Fibroblast of skin of right quadriceps (primary cell): ENCODE measurements at places on chromosomes 3 and 15.

GRCh38 chr3:35971686-35972085, 332.4 kb downstream of the ARPP21 start:
- no peak for DNase-seq

- DNase-seq, result peak; percentile 55
These were observed 201.3 kb upstream of the TPM1 start for GRCh38 chr15:62841269-62841628.

GRCh38 chr3:107959550-107960154, 131.2 kb downstream of the CD47 start:
- DNase-seq, result peak; percentile 80

DNA sequence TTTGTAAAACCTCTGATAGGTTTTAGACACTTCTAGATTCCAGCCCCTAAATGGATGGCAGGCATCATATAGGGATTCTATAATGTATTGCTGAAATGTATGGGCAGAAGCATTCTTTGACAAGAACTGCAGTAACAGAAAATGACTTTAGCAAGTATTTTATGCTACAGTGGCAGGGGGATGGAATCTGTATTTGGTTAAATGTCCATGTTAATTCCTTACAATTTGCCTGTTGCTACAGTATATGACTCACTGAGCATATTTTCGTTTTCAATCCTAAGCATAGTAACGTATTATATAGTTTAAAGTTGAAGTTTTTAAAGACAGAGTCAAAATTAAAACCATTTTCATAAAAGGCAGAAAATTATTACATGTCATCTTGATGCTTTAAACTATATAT, 150.1 kb downstream of the MEX3B start:
- DNase-seq, result peak; percentile 58

DNA sequence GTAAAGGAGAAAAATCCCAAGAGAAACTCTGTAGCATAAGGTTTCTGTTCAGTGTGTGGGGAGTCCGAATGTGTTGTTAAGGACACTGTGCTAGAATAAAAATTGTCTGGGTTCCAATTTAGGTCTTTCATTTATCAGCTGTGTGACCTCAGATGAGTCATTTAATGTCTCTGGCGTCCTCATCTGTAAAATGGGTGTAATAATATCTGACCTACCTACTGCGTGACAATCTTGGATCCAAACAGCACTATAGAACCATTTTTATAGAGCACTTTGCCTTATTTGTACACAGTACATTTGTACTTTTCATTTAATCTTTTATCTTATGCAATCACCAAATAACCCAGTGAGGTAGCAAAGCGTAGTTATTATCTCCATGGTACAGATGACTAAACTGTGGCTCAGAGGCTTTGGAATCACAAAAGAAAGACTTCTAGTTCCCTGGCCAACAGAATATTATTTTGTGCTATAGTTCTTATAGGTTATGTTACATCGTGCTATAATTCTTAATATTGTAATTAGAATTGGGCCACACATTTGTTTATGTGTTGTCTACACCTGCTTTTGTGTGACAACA, 46.6 kb upstream of the TNIK start:
- no peak for DNase-seq

DNA sequence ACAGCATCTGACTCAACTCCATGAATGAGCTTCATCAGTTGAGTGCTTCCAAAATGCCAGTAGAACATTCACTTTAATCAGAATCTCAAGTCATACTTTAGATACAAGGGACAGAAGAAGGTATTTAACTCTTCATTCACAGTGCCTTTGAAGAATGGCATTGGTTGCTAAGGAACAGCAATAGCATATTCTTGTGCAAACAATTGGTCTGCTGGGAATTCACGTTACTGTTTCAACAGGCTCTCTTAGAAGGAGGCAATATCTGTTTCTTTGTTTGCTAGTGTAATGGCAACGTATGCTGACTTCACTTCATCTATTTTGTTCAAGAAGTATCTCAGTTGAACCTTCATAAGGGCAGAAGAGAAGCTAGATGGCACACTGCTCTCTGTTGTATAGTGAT, 113.9 kb downstream of the TMEM108 start:
- DNase-seq, result no peak

GRCh38 chr15:86541540-86541939, 461.9 kb downstream of the AGBL1 start:
- no peak for DNase-seq

DNA sequence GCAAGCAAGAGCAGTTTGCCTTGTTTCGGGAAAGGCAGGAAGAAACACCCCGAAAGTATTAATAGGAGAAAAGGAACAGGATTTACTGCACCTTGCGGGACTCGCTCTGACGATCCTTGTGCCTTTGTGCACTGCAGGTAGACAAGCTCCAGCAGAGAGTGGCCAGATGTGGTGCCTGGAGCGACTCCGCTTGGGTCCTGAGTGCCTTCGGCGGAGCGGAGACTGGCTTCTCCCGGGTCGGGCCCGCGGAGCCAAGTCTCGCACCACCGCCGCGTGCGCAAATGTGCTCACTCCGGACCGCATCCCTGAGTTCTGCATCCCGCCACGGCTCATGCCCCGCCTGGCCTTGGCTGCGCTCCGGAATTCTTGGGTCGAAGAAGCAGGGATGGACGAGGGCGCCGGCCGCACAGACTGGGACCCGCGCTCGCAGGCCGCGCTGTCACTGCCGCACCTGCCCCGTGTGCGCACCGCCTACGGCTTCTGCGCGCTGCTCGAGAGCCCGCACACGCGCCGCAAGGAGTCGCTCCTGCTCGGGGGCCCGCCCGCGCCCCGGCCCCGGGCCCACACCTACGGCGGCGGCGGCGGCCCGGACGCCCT, 769 bp downstream of the C2CD4A start:
- DNase-seq, result no peak

GRCh38 chr15:63860155-63860554, 26.4 kb upstream of the HERC1 start:
- DNase-seq, result no peak

DNA sequence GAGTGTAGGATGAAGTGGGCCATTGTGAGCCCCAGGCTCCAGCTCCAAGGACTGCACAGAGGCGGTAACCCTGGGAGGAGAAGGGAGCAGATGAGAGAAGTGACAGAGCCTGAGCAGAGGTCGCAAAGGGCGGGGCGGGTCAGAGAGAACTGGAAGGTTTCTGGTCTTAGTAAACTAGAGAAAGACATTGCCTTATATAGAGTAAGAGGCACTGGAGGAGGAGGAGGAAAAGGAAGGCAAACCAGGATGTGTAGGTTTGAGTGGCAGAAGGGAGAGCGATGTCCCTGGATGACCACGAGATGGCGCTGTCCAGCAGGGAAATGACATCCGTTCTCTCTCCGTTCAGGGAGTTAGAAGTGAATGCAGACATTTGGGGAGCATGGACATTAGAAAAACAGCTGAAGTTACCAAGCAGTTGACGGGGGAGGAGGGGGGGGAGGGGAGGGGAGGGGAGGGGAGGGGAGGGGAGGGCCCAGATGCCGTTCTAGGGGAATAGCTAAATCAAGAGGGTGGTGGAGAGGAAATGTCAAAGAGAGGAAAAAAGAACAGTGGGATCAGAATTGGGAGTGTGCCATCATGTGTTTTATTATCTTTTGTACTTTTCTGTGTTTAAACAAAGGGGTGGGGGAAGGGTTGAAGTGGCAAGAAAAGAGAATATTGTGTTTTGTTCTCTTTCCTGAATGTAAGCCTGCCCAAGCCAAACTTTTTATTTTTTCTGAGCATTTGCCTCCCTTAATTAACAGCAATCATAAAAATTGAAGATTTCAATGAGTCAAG, 48.8 kb downstream of the STARD5 start:
- peak; percentile 87 for DNase-seq

DNA sequence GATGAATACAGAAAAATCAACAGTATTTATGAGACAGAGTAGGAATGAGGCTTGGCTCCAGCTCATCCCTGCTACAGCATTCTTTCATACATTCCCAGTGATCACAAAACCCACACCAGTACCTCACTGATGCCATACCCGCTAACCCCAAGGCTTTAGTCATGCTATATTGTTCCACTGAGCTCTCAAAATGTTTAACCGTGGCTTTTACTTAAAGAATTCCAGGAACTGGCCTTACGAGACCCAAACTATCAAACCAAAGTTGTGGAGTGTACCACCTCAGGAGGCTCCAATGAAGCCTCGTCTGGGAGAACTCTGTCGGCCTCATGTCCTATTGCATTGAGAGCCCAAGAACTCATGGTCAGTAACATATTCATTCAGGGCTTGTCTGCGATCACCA, 278.9 kb downstream of the ULK4 start:
- DNase-seq, result peak; percentile 94

DNA sequence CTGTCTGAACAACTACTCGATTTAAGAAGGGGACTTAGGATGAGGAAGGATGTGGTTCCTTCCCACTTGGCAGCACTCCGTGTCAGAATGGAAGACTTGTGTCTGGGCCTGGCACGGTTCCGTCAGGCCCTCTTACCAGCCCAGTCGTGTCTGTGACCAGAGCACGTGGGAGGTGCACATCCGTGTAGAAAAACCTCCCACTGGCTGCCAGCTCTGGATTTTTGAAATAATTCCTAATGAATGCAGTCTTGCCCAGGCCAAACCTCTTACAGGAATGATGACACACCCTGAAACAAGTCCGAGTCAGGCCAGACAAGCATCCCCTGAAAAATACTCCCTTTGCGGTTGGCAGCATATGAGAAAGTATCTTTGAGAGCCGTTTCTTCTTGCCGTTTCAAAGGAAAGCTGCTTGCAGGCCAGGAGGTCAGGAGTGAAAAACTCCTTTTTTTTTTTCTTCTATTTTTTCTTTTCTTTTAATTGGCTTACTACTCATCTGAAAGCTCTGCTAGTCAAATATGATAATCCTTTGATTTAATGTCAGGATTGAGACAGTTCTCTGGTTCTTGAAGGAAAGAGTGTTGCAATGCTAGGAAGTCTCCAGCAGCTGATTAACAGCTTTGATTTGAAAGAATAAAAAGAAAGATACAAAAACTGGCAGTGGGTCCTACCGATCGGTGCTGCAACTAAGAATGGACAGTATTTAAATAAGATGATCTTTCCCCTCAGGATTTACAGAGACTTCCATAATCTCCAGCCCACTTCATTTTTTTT, 19.8 kb downstream of the IL1RAP start:
- DNase-seq, result peak; percentile 93

GRCh38 chr3:50347187-50347813, 1.8 kb upstream of the ZMYND10 start:
- peak; percentile 75 for DNase-seq

GRCh38 chr3:190175490-190175889, 54.8 kb upstream of the P3H2 start:
- peak; percentile 48 for DNase-seq

GRCh38 chr3:184937611-184938010, 125.6 kb downstream of the VPS8 start:
- DNase-seq, result no peak

DNA sequence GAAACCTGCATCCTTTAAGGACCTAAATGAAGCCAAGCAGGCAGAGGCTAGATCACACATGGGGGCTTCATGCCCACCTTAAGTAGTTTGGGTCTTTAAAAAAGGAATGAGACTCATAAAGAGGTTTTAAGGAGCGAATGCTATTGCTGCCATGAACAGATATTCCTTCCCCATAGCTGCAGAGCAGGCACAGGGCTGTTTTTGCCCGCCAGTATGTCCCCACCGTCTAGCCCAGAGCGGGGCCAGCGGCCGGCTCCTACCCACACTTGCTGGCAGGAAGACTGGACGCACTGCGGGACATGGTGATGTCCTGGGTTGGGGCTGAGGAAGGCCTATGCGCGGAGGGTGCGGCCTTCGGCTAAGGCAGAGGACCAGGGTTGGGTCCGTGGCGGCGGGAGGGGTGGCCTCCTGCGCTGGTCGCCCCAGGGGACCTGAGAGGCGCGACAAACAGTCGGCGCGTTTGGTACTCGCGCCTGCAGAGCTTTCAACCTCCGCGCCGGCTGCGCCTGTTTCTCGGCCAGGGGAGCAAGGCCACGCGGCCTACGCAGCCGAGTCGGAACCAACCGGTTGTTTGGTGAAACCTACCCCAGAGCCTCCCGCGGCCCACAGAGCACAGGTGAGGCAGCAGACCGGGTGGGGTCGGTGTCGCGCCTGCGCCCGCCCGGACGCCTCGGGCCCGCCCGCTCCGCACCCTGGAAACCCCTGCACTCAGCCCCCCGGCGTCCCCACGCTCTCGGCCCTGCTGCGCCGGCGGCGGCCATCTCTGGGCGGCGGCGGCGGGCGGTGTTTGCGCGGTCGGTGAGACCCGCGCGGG, at the start of gene FAIM:
Gene FAIM, plus strand, starts transcription at position 450 of the 814 bp plus-strand sequence. CDS start 10,956 bp downstream, outside the sequence.
- DNase-seq, result peak; percentile 67

GRCh38 chr15:96583671-96584070, 253.2 kb downstream of the NR2F2 start:
- no peak for DNase-seq
